ENCODE measurements at places on chromosomes 5 and 9. TPM values are rescaled to one million over a fixed set of nuclear protein-coding genes. Genes with fewer than 3 reads are reported as not detected.
A peak's percentile ranks its signal among the peaks of the same experiment; 100 is the strongest.

GRCh38 chr5:128252196-128252595, 168.6 kb downstream of the SLC12A2 start:
- DNase-seq: no peak

DNA sequence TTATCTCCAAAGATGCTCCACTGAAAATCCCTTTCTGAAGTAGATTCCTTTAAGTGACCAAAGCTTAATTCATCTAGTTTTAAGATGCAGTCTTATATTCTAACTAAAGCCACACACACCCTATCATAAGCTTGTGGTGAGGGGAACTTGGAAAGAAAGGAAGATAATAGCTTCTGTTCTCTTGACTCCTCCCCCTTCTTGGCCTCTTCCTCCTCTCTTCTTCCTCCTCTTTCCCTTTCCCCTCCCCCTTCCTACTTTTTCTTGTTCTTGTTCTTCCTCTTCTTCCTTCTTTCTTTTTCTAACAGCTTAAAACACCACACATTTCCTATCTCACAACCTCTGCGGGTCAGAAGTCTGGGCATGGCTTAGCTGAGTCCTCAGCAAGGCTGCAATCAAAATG, 23.5 kb downstream of the IL7R start:
- DNase-seq: no peak

DNA sequence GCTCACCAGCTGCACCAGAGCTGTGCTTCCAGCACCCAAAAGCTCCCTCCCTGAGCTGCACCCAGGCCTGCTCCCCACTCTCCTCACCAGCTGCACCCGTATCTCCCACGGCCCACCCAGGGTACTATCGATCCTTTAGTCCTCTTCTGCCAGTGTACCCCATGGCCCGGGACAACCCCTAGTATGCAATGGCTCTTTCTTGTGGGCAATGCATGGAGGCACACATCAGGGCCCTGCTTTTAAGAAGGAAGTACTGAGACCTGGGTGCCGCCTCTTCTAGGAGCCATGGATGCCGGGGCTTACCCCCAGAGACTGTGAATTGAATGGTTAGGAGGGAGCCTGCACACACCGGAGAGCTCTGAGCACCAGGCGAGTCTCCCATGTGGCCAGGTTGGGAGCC, 49.5 kb downstream of the TENT4A start:
- no peak for DNase-seq

- DNase-seq: no peak
Observed at GRCh38 chr5:100758780-100759179, 144.3 kb downstream of the ST8SIA4 start.

GRCh38 chr9:134393582-134394280, 67.5 kb downstream of the RXRA start:
- DNase-seq: no peak

DNA sequence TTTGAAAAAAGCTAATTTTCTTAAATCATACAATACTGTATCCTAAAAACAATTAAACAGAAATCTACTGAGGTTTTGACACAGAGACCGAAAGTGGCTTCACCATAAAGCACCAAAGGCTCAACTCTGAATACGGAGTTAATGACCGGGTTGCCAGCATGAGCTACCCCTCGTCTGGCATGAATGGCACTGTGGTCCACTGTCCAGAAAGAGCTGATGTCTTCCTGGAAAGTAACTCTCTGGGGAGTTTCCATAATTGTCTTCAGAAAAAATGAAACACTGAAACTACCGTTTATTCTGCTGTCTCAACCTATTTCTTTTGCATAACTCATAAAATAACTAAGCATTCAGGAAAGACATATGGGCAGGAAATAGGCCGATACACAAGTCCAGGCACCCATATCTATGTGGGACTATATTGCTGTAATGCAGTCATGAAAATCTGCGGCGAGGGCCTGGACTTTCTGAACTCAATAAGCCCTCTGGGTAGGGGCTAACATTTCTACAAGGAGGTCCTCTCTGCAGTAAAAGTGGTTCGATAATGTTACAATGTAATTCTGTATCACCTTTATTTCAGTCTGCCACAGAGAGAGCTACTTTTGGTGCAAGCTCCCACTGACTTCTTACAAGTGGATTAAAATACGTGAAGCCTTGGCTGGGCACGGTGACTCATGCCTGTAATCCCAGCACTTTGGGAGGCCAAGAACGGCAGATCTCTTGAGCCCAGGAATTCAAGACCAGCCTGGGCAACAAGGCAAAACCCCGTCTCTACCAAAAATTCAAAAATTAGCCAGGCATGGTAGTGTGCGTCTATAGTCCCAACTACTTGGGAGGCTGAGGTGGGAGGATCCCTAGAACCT, 52.4 kb downstream of the ANKH start:
- no peak for DNase-seq

- DNase-seq: peak; percentile 81
Observed at GRCh38 chr9:3732077-3733038, 206.6 kb upstream of the RFX3 start.

PCDHGB7 gene
- total RNA-seq: 23.4 TPM

MYMK gene
- total RNA-seq: not detected

DNA sequence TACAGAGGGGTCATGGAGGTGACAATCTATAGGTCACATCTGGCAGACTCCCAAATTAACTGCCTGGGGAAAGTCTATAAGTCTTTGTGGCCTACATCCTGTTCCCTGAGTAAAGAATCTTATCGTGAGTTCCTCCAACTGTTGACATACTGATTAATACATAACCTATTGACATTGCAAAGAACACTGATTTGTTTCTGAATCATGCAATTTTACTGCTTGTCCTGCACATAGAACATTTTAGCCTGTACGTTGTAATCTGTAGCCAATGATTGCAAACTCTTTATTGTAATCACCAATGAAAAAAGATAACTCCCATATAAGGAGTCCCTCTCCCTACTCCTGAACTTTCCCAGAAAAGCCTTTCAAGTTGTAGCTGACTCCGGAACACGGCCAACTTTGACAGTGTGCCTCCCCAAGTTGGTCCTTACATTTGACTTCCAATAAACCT, 18.8 kb upstream of the OR2K2 start:
- DNase-seq: peak; percentile 82

GRCh38 chr9:133120501-133121197, 391 bp downstream of the RALGDS start:
- DNase-seq: no peak

MSX2 gene
- total RNA-seq: 0.53 TPM

- DNase-seq: no peak
Observed at GRCh38 chr5:98243972-98244371, 529.5 kb upstream of the RGMB start.

GRCh38 chr5:9339206-9339818, 206.6 kb downstream of the SEMA5A start:
- DNase-seq: no peak

CCL28 gene
- 0.87 TPM for total RNA-seq

DNA sequence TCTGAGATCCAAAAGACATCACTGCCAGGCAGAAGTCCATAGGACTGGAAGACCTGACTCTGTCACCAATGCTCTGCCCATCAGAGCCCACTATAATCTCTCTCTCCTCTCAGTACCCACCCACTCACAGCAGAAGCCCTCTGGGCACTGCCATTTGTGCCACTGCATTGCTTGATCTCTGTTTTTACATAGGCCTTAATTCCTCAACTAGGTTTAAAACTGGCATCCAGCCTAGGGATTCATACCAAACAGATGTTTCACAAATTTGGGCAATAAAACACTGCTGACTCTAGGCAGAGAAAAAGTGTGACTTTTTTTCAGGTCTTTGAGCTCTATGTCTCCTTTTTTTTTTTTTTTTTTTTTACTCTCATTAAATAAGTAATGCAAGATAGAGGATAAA, 91.1 kb upstream of the RANBP3L start:
- no peak for DNase-seq

- no peak for DNase-seq
Observed at GRCh38 chr9:136513191-136513590, 30.4 kb upstream of the SEC16A start.

- no peak for DNase-seq
Observed at GRCh38 chr9:71896761-71897160, 14.2 kb downstream of the ABHD17B start.

- DNase-seq: no peak
Observed at GRCh38 chr5:78568212-78568611, 80.4 kb downstream of the LHFPL2 start.

- no peak for DNase-seq
Observed at GRCh38 chr5:56523790-56524575, 290.9 kb upstream of the ANKRD55 start.

- no peak for DNase-seq
Observed at GRCh38 chr9:70229026-70229425, 29.8 kb upstream of the SMC5 start.

Data from glomerular endothelial cell (primary cell).